H1 (cell line): ENCODE measurements at places on chromosomes 1 and 21. TPM values are rescaled to one million over a fixed set of nuclear protein-coding genes. Genes with fewer than 3 reads are reported as not detected.

ELAVL4 gene
- total RNA-seq, result 0.89 and 1.2 TPM in 2 replicates

NHLH1 gene
- 0.39 and 0.48 TPM in 2 replicates for total RNA-seq

SNRPE gene
- 419 and 461 TPM in 2 replicates for total RNA-seq

GRCh38 chr21:20760221-20760620, 238.0 kb upstream of the NCAM2 start:
- DNase-seq, result no peak
- H3K4me1 ChIP-seq, result no peaks in the 10 kb centered on the region
- H3K4me3 ChIP-seq, result no peak overlapping the region
- H3K27me3 ChIP-seq, result no peaks in the 10 kb centered on the region
- H3K36me3 ChIP-seq, result no peaks in the 10 kb centered on the region

CFAP74 gene
- 0.20 and 0.33 TPM in 2 replicates for total RNA-seq

DNA sequence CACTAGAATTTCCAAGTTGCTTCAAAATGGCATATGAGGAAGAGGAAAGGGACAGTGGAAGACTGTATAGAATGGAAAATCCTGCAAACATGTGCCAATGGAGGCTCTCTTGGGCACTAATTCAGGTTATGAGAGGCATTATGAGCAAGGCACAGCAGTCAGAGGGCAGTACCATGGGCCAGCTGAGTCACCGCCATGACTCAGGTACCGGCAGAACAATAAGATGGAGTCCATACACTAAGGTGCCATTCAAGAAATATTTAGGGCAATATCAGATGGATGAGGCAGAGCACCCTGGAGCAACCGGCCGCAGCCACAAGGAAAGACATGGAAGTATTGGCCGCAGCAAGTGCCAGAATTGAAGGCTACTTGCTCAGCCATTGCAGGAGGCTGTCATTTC, 25.6 kb upstream of the VAV3 start:
- H3K27ac ChIP-seq, result no peak overlapping the region
- no peaks in the 10 kb centered on the region for H3K36me3 ChIP-seq
- DNase-seq, result no peak
- H3K4me3 ChIP-seq, result no peak overlapping the region
- H3K4me1 ChIP-seq, result no peaks in the 10 kb centered on the region

DNA sequence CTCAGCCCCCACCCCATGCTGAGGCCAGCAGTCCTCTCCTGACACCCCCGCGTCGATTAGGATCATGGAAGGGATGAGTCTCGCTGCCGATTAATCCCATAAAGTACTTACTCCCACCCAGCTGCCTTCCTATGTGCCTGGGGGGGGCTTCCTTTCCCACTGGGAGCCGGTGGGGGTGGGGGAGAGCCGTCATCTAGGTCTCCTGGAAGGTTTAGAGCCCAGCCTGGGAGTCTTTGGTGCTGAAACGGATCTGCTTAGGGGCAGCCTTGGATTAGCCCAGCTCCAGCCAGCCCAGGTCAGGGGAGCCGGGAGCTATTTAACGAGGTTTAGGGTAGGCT, 9.8 kb downstream of the SAMD11 start:
- H3K4me3 ChIP-seq, result no peak overlapping the region
- H3K27me3 ChIP-seq, result peaks cover 87% of the 10 kb centered on the region
- no peaks in the 10 kb centered on the region for H3K36me3 ChIP-seq
- peaks cover 13% of the 10 kb centered on the region for H3K4me1 ChIP-seq
- H3K27ac ChIP-seq, result no peak overlapping the region
- no peak for DNase-seq

GRCh38 chr1:21324368-21325141, 34.3 kb upstream of the ECE1 start:
- no peaks in the 10 kb centered on the region for H3K27me3 ChIP-seq
- no peaks in the 10 kb centered on the region for H3K36me3 ChIP-seq
- H3K4me1 ChIP-seq, result peaks cover 52% of the 10 kb centered on the region
- no peak overlapping the region for H3K4me3 ChIP-seq
